NCI-H774 (cell line): ENCODE measurements at places on chromosomes 16 and 17.

DNA sequence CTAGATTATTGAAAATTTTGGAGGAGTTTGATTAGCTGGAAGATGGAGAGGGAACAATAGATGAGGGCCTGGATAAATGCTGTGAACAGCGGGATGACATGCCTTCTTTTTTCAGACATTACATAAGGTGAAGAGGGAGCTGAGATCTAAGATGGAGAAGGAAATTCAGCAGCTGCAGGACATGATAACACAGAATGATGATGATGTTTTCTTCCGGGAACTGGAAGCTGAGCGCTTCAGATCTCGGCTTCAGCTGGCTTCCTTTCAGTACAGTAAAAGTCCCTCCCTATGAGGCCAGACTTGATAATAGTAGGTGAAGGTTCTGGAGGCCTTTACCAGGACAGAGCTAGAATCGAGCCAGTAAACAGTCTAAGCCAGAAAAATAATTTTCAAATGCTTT is 30.7 kb downstream of the CEP95 start:
- DNase-seq, result no peak

DNA sequence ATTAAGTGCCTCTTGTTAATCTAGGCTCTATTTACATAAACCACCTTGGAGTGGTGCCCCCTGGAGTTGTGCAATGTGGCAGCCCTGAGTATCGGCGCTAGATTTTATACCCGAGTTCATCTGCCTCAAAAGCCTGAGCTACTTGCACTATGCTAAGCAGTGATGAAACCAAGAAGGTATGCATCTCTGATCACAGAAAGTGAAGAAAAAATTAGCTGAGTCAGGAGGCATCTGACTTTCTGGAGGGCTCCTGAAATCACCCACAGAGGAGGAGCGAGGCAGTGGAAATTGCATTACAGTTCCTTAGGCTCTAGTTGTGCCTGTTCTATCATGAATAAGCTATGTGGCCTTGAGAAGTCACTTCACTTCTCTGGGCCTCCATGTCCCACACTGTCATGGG is 80.3 kb upstream of the PSMD7 start:
- DNase-seq, result no peak

DNA sequence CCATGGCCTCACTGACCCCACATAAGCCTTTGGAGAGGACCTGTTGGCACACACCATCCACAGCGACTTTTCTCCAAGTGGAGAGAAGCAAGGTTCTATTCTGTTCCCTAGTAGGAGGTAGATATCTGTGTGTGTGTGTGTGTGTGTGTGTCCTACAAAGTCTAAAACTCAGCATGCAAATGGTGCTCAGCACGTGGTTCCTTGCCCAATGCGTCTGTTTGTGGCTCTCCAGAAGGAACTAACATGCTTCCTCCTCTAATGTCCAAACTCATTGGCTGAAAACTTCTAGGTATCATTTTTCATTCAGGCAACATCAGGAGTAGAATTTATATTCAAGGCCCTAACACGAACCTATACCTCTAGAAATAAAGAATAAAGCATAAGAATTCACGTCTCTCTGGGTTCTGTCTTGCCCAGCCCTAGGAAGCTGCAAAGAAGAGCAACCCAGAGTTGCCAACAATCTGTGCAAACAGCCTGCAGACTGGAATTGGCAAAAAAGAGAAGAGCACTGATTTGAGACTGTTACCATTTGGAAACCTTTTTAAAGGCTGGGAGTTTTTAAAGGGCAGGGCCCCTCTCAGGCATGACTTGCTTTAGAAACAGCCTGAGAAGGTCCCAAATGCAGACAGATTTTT is 25.5 kb downstream of the MAP3K14 start:
- no peak for DNase-seq

DNA sequence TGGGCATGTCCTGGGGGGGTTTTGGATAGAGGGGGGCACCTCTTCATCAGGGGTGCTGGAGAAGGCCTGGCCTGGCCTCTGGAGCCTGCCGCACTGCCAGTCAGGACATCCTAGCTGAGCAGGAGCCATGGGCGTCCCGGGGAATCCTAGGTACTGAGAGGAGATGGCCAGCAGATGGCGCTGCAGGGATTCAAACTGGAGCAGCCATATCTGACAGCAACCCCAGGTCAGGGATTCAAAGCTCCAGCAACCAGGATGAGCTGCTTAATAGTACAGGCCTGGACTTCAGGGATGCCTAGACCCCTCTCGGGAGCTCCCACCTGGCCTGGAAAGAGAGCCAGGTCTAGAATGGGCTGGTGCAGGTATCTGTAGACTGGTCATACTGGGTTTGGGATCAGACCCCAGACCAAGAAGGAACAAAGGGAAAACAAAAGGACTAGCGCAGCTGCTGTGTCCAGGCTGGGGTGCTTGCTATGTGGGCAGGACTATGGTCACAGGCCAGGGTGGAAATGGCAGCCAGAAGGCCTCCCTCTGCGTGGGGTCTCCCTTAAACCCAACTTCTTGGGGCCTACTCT is 306.9 kb upstream of the RBFOX1 start:
- DNase-seq, result peak; percentile 39

DNA sequence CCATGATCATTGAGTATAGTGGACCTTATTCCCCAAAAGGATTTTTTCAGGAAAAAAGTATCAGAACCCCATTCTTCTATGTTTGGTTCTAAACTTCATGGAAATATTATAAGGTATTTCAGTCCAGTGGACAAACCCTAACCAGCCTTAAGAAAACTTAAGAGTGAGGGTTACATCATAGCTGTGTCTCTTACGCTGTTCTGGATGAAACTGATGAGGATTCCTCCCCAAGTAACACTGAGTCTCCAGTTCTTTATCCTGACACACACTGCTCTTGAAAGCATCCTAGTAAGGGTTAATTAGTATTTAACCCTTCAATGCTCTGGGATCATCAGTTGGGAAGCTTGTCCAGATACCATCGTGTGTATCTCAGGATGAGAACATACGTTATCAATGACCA is 5.0 kb downstream of the LYRM1 start:
- DNase-seq, result no peak

- DNase-seq, result no peak
Measured at GRCh38 chr17:51010173-51010675, 110.4 kb downstream of the SPAG9 start.

GRCh38 chr16:74720579-74720978 is 19.9 kb upstream of the MLKL start:
- no peak for DNase-seq

DNA sequence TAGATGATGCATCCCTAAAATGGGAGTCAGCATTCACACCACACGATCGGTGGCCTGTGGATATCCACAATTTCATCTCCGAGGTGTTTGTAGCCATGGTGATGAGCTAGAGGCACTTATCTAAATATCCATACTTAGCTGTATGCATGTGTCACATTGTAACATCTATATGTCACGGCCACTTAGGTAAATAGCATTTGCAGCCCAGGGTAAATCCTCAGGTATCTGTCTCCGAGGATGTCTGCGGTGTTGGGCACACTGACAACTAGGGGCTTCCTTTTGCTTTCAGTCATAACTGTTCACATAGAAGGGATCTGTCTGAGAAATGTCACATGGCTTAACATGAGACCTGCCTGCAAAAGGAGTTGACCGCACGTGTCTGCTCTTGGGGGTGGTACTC is 455.2 kb upstream of the ZFHX3 start:
- DNase-seq, result no peak

DNA sequence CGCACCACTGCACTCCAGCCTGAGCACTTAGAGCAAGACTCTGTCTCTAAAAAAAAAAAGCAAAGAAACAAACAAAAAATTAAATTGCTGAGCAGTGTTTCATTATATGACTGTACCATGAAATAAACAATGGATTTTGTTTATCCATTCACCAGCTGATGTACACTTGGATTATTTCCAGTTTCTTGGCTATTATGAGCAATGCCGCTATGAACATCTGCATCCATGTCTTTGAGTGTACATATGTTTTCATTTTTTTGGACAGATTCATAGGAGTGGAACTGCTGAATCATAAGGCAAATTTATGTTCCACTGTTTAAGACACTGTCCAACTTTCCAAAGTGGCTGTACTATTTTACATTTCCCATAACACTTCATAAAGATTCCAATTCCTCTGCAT is 8.0 kb downstream of the RNF157 start:
- DNase-seq, result no peak

DNA sequence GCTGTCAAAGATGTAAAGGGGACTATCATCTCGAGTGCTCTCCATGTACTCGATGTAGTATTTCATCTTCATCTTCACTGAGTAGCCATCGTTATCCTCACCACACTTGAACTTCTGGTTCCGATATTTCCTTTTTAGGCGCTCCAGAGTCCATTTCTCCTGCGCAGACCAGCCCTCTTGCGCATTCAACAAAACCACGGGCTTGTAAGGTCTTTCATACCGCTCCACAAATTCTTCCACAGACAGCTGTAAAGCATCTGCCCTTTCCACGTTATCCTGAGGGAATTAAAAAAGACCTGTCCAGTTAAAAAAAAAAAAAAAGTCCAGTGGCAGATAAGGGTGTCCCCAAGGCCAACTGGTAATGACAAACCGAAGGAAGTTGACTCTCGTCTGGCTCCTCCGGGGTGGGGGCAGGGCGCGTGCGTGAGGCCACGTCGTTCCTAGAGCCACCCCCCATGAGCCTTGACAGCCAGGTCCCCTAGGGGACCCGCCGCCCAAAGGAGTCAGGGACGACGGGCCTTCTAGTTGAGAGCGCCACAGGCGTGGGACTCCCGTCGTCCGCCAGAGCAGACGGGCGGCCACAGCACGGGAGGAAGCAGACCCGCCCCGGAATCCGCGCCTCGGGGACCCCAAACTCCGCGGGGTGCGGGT is 701 bp downstream of the JMJD6 start:
- no peak for DNase-seq

GRCh38 chr17:559551-560431 is 154.8 kb downstream of the VPS53 start:
- DNase-seq, result no peak

GRCh38 chr16:2151188-2152091 is 3.0 kb downstream of the RAB26 start:
- DNase-seq, result no peak

- DNase-seq, result no peak
Measured at GRCh38 chr16:74199066-74199841, 97.4 kb upstream of the PSMD7 start.

- no peak for DNase-seq
Measured at GRCh38 chr16:65672960-65673359, 551.1 kb upstream of the CDH11 start.

DNA sequence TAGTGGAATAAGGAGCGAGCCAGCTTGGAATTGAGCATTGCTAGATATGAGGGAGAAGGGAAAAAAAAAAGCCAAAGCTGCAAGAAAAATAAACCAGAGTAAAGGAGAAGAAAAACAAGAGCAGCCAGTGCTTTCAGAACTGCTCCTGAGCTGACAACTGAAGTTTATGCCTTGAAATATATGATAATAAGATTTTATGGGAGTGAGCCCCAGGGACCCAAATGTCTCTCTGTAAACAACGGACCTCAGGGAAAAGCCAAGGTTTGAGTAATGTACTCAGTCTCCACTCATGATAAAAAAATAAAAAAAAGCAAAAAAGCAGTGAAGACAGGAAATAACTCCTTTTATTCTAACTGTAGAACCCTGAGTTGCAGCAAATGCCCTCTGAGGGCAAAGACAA is 132.6 kb downstream of the SNX11 start:
- DNase-seq, result no peak

DNA sequence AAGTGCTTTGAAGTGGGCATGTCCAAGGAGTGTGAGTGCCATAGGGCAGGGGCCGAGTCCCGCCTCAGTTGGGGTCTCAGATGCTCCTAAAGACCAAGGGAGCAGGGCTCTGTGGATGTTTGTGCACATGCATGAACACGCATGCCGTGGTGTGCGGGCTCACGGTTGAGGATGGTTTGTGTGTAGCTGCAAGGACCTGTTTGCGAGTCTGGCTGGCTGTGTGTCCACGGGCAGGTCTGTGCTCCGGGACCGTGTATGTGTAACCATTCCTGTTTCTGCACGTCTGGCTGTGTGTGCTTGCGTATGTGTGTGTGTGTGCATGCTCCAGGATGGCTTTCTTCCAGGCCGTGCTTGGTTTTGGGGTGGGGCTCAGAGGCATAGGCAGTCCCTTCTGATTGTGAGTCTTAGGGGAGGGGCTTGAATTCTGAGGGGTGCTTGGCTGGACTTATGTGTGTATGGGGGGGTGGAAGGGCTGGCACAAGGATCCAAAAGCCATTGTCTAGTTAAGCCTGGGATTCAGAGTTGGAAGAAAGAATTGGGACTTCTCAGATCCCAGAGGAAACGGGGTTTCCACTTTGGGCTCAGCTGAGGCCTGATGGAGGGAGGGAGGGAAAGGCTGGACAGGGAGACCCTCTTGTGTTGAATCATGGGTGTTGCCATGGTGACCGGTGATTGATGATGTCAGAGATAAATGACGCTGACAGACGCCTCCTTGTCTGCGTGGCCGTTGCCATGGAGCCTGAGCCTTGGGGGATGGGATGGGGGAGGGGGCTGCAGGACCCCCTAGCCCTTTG is 14.4 kb downstream of the GJD3 start:
- no peak for DNase-seq

DNA sequence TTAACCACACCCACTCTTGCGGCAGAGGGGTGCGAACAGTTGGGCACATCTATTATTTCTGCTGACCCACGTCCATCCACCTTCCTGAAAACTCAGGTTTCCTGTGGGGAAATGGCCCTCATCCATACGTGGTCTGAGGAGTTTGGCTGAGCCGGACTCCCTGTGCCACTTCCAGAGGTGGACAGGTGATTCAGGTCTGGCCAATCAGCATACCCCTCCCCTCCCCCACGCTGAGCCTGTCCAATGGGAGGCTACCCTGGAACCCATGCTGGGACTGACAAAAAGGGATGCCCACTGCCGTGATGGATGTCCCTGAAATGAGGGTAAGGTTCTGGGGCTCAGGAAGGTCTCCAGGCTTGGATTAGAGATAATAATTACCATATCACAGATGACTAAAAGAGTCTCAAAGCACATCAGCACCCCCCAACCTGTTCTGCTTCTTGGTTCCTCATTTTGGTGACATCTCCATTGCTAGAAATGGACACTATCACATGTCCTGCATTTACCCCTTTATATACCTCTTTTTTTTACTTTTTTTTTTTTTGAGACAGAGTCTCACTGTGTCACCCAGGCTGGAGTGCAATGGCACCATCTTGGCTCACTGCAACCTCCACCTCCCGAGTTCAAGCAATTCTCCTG is 5.3 kb upstream of the MAPK7 start:
- no peak for DNase-seq

DNA sequence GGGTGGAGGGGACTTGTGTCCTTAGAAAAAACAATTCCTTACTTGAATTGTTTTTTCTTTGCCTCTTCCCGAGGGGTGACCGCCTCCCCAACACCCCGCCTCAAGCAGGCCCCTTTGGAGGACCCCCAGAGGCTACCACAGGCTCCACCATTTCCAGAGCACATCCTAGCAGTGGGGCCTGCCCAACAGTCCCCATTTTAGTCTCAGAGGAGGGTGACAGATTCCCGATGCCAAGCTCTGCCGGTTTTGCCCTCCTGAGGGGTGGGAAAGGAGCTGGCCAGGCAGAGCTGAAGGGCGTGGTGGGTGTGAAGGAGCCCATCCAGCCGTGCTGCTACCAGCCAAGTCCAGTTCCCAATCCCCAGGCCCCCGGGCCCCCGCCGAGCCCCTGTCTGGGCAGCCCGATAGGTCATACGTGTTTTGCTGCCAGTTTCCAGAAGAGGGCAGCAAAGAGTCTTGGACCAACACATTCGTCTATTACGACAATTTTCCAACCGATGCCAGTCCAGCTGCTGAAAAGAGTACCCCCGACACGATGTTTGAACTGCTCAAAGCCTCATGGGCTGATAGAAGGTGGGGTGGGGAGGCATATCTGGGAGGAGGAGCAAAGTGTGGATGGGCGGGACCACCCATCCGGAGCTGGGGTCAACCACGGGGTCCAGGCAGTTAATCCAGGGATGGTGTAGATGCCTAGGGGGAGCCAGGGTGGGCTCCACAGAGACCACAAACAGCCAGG is 18.8 kb upstream of the GAA start:
- peak; percentile 78 for DNase-seq
